ENCODE measurements at places on chromosomes 1 and 21.

DNA sequence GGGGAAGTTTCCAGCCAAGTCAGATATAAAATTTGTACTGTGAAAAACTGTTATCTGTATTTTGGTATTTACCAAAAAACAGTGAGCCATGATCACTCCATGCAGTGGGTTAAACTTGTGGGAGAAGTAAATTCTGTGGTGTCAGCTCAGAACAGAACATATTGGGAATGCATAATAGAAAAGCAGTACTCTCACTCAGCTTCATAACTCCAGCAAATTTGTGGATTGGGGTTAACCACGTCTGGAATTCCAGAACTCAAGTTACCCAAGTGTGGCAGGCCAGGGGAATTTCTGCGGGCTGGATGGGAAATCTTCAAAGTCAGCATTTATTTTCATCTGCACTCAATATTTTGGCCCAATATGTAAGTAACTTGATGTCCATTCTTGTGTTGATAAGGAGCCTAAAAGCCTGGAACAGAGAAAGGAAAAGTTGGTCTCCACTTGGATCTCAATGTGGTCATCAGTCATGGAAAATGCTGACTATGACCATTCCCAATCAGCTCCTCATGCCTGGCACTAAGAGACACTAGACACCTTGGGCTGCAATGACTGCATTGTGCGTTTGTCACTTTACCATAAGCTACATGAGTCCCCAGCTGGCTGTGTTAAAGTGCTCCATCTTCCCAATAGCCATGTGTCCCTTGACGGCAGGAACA lies 39.1 kb upstream of the ENAH start:
- DNase-seq: no peak

DNA sequence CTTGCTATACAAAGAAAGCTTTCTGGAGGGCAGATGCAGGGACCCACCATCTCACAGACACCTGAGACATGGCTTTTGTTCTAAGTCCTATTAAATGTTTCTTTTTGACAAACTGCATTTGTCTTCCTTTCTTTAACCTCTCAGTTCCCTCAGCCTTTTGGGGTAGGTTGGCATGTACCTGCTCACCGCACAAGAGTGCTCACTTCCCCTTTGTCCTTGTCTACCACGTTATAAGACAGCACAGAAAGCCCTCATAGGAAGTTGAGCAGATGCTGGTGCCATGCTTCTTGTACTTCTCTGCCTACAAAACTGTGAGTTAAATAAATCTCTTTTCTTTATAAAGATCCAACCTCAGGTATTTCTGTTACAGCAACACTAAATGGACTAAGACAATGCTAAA lies 31.9 kb upstream of the RGS21 start:
- no peak for DNase-seq

- DNase-seq: peak; percentile 25
These were observed 123.2 kb downstream of the NR5A2 start for GRCh38 chr1:200150721-200151120.

- no peak for DNase-seq
These were observed 1.3 kb downstream of the SH2D2A start for GRCh38 chr1:156815307-156815826.

DNA sequence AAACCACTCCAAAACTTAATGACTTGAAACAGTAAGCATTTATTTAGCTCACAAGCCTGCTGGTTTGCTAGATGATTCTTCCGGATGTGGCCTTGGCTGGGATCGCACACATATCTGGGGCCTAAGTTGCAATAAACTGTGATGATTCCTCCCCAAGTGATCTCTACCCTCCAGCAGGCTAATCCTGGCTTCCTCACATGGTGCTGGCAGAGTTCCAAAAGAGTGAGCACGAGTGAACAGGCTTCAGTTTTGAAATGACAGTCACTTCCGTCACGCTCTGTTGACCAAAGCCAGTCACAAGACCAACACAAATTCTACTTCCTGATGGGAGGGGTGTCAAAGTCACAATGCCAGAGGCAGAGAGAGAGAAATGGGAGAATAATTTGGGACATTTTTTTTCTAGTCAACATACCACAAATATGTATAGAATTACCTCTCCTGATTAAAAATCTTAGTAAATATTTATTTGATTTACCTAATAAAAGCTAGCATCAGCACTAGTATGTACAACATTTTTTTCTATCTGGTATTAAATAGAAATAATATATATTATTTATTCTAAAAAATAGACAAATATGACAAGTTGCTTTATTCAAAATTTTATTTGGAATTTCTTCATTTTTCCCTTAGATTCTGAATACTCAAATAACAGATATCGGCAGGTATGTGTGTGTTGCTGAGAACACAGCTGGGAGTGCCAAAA lies 292.7 kb downstream of the TPR start:
- peak; percentile 85 for DNase-seq

GRCh38 chr1:51708911-51709760 lies 92.2 kb downstream of the OSBPL9 start:
- no peak for DNase-seq

DNA sequence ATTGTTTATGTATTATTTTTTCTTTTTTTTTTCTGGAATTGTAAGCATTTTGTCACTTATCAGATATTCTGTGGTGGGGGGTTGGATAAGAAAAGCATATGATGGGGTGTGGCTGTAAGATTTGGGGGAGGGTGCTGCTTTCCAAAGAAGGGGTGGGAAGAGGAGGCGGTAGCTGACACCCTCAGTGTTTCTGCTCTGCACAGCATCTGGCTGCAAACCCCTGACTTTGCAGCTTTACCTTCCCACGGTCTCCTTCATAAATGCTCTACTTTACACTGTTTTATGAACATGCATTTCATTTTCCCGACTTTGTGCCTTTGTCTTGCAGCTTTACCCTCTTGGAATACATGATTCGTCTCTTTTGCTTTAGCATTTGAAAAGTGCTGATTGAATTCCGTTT lies 7.6 kb downstream of the FMN2 start:
- DNase-seq: no peak
